HFFc6 (cell line): ENCODE measurements at places on chromosomes 12 and 14. TPM values are rescaled to one million over a fixed set of nuclear protein-coding genes. Genes with fewer than 3 reads are reported as not detected.

DNA sequence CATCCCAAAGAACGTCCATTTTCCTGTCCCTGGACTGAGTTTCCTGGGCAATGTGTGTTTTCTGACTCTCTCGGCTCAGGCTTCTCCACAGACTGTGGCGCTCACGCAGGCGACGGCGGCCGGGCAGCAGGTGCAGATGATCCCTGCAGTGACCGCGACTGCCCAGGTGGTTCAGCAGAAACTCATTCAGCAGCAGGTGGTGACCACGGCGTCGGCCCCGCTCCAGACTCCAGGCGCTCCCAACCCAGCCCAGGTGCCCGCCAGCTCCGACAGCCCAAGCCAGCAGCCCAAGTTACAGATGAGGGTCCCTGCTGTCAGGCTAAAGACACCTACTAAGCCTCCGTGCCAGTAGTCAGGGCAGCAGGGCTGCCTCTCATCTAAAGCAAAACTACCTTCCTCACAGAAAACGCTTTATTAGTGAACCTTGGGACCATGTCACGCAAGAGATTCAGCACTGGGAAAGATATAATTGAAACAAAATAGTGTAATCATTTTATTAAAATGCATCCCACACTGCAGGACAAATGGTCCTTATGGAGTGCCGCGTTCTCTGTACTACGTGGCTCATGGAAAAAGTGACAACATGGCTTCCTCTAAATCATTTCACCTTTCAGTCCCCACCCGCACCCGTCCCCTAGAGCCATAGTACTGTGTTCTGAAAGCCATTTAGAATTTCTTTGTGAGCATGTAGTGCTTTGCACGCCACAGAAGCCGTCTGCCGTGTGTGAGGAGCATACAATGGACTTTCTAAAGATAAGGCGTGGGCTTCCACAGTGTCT is 66.6 kb downstream of the DDX51 start:
- no peak for DNase-seq

- no peak for DNase-seq
Observed at GRCh38 chr14:94770251-94770749, 387 bp upstream of the GSC start.

- peak; percentile 33 for DNase-seq
Observed at GRCh38 chr12:62700091-62700880, 233.7 kb downstream of the MON2 start.

Gene IQSEC3
- total RNA-seq: not detected in 2 replicates

DNA sequence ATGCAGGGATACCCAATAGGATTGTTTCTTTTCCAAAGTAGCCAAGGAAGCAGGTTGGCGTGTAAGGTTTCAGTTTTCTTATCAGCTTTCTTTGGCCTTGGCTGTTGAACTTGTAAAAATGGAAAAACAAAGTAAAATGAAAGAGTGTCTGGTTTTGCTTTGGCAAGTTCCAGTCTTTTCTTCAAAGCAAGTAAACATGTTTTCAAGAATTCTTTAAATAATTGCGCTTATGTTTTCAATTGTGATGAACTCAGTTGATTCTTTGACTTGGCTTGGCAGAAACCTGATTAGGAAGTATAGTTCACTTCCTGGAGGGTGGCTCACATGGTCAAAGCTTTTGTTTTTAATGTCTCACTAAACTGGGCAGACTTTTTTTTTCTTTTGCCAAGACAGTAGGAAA is 112.2 kb upstream of the USP44 start:
- DNase-seq: no peak

GRCh38 chr12:120666571-120667390 is 20.2 kb upstream of the MLEC start:
- no peak for DNase-seq

DNA sequence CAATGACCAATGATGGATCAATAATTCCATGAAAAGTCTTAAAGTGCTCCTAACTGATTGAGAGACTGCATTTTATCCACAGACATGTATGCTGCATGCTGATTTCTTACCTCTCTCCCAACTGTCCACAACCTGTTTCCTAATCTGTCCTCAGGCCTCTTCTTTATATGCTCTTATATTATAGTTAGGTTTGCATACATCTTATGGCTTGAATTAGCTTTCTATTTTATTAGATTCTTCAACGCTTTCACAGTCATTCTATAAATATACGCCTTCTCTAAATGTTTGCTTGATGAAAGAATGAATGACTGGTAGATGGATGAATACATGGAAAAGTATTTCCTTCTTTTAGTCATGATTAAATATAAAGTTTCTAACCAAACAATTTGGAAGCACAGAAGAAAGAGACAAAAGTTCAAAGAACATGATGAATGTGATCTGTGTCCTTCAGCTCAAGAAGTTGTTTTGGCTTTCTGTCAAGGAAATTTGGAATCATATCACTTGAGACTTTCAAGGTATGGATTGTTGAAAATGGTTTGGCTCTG is 91.8 kb upstream of the NPAS3 start:
- DNase-seq: no peak

- DNase-seq: peak; percentile 44
Observed at GRCh38 chr12:67710582-67710981, 62.0 kb downstream of the DYRK2 start.

GRCh38 chr14:24927809-24928208 is 122.1 kb downstream of the STXBP6 start:
- no peak for DNase-seq

DNA sequence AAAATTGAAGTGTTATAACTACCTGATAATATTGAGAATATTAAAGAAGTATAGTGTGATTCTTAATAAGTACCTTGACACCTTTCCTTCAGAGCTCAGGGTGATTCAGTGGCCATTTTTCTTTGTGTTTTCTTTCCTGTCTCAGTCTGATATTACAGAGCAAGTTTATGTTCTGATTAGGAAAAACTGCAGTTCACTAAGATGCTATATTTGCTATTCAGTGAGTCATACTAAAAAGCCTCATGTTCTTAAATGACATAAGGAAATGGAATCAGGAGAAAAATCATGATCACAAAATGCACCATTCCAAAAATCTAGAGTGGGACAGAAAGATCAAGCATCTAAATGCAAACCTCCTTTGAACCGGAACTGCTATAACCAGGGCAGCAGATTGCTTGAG is 390.6 kb upstream of the ATP2B1 start:
- peak; percentile 24 for DNase-seq

DNA sequence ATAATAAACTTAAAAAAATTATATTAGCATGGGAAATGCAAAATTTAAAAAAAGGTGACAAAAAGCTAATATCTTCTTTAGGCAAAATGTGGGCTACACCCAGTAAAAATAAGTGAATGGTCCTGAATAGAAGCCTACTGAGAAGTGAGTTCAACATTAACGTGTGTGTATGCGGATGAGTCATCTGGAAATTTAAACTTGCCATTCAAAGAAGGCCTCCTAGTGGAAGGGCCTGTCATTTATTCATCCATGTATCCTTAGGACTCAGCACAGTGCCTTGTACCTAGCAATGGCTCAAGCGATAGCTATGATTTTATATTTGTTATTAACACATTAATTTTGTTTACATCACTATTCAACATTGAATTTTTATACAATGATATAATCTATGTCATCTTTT is 226.2 kb downstream of the NUBPL start:
- peak; percentile 2 for DNase-seq

DNA sequence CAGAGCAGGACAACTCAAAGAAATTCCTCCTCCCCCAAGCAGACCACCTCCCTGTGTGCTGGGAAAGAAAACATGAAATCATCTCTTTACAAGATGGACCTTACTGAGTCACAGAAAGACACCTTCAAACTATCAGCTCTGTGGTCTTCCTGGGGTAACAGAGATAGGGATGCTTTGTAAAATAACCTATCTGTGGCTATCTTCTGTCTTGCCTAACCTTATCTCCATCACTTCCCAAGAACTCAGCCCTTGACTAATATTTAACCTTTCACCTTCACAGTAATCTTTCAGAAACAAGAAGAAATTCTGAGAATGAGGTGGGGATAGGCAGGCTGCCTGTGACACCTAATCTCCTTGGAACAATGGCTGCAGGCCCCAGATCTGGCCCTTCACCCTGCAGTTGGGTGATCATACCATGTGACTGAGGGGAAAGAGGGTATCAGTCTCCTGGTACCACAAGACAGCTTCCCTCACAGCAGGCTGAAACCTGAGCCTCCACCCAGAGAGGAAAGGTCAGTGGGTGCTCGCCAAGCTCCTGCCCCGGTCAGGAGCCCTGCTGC is 27.4 kb upstream of the CEBPE start:
- DNase-seq: no peak

DNA sequence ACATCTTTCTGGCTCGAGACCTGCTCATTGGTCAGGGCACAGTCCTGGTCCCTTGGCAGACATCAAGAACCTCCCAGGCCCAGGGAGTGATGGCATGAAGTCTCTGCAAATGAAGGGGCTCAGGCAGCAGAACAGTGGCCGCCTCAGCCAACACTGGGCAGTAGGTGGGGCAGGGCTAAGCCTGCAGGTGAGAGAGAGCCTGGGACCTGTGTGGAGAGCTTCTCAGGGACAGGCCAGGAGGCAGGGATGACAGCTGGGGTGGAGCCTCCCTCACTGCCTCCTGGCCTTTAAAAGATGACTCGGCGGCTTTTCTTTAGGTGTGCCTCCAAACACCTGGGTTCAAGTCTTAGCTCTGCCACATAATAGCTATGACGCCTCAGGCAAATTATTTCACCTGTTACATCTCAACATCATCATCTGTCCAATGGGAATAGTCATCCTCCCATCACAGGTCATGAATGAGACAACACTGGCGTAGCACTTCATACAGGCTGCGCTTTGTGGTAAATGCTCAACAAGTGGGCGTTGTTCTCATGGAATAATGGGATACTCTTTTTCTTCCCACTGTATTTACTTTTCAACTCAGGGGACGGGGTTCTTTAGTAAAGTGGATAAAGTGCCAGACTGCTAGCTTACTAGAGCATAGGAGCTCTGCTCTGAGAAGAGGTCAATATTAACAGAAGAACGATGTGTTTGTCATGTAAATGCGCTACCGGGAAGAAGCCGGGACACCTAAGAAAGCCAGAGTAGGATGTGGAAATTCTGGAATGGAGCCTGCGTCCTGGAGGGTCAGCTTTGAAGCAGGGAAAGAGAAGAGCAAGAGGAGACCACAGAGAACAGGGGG is 277.4 kb downstream of the FOXN3 start:
- no peak for DNase-seq

Gene GALNT16
- total RNA-seq: 0.15 to 0.46 TPM (median 0.45 TPM) in 3 replicates

Gene MUCL1
- total RNA-seq: not detected in 3 replicates

DNA sequence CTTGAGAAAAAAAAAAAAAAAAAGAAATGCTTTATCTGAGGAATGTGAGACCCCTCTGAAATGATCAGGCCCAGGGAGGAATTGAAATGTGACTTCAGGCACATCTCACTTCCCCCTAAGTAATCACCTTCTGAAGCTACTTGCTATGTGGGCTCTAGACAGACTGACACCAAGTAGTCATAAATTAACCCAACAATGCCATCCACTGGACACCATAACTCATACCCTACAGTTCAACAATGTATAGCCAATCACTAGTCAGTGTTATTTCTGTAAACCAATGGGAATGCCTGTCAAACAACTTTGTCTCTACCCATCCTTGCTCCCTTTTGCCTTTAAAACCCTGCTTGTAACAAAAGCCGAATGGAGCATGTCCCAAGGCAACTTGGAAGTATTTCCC is 182.7 kb upstream of the TMPO start:
- DNase-seq: no peak

Gene ASCL1
- total RNA-seq: not detected in 2 replicates

DNA sequence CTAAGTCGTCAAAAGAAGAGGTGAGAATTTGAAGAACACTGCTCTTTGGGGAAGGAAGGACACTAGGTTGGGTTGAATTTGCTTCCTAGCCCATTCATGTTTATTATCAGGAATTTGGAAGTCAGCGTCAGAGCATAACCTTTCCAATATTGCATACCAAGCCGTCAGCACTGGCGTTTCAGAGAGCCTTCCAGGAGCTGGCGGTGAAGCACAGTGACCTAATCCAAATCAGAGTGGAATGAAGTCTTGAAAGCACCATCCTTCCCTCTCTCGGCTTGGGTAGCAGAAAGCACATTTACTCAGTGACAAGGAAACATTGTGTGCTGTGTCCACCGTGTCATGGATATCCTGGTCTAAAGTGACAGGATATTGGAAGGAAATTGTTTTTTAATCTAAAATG is 240.3 kb upstream of the PELI2 start:
- DNase-seq: no peak

DNA sequence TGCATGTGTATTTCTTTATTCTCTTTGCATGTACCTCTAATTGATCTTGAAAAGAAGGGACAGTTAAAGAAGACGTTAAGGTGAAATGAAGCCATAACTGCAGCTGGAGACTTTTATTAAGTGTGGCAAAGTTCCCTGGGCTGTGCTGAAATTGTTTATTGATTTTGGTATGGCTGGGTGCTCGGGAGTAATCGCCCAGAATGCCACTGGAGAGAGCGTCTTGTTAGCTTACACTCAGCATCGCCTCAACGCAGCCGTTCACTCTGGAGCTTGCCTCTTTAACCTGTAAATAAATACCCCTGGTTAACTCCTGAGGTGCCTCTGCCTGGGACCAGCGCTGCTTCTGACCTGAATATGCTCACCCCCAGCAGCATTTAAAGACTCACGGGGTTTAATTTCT is 98.6 kb downstream of the GPATCH2L start:
- DNase-seq: no peak

- DNase-seq: no peak
Observed at GRCh38 chr12:125861299-125862281, 796.4 kb downstream of the AACS start.

Gene MIA2
- 12.7 to 14.5 TPM (median 13.8 TPM) in 3 replicates for total RNA-seq

- no peak for DNase-seq
Observed at GRCh38 chr12:41966916-41967315, 177.8 kb downstream of the GXYLT1 start.

DNA sequence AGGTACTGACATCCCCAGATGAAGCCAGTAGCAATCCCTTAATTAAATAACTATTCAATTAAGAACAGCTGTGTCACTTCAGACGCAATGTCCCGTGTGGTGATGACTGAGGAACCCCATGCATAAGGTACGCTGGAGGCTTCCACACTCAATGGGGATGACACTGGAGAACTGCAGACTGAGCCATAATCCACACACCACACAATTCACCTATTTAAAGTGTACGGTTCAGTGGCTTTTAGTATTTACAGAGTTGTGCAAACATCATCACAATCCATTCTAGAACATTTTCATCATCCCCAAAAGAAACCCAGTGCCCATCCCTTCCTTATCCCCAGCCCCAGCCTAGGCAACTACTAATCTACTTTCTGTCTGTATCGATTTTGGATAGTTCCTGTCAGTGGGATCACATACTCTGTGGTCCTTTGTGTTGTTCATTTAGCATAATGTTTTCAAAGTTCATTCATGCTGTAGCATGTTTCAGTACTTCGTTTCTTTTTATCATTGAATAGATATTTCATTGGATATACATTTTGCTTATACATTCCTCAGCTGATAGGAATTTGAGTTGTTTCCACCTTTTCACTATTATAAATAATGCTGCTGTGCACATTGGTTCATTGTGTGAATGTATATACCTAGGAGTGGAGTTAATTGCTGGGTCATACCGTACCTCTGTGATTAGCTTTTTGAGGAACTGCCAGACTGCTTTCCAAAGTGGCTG is 61.1 kb downstream of the NINJ2 start:
- no peak for DNase-seq

DNA sequence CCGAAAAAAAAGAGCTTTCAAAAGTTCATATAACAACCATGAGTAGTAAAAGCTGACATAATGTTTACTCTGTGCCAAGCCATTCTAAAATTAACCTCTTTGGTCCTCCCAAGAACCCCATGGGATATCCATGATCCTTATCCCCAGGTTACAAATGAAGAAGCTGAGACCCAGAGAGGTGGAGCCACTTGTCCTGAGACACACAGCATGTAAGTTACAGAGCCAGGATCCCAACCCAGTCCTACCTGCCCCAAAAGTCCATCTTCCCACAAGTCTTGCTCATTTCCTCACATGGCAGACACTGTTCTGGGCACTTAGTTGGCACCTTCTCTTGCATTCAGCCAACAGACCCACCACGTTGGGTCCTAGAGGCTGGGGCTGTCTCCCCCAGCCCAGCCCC is 37.1 kb downstream of the TRPV4 start:
- no peak for DNase-seq
